ENCODE measurements at places on chromosomes 1 and 21. TPM values are rescaled to one million over a fixed set of nuclear protein-coding genes. Genes with fewer than 3 reads are reported as not detected.

ZNF692 gene
- 38.1 TPM for total RNA-seq

SLAMF6 gene
- total RNA-seq: 4.4 TPM

LCE1A gene
- not detected for total RNA-seq

TMEM200B gene
- total RNA-seq: 8.7 TPM

CA6 gene
- total RNA-seq: not detected

TPTE gene
- total RNA-seq: not detected

CLCA4 gene
- not detected for total RNA-seq

EDN2 gene
- total RNA-seq: not detected

LCE1E gene
- total RNA-seq: not detected

HES2 gene
- total RNA-seq: 5.7 TPM

DNA sequence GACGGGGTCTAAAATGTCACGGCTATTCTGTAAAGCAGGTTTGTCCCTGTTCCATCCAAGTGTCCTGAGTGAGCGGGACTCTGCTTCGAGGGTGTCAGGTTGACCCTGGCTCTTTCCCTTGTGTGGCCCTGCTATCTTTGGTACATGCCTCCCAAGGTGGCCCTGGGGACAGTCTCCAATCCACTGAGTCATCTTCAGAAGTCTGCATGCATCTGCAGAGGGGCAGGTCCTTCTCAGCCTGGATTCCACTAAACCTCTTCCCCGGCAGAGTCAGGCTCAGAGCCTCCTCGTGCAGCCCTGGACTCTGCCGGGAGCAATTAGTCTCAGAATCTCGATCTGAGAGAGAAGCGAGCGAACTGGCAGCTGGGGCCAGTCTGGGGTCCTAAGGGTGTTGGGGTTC, 50.1 kb upstream of the KCNJ15 start:
- no peak for DNase-seq

DNA sequence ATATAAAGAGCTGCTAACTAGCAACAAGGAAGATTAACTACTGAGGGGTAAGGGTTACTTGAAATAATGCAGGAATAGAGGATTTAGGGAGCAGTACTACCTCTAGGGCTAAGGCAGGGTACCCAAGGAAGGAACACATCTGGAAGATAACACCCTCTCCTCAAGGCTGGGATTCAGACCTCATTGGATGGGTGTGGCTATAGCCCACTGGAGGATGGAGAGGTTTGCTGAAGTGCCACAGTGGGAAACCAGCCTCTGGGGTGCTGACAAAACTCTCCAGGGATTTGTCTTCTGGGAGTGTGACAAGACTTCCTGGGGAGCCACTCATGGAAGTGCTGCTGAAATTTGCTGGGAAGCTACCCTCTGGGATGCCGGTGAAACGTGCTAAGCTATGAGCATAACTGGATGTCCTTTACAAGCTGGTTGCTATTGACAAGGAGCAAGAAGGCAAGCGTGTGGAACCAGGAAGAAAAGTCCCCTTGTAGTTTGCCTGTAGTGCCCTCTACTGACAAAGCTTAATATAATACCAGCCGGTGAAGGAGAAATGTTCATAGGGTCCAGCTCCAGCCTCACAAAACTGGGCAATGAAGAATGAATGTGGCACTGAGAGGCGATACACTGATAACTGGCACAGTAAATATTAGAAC, 122.8 kb upstream of the USP24 start:
- DNase-seq: no peak

GRCh38 chr21:42538479-42539275, 25.0 kb downstream of the SLC37A1 start:
- peak; percentile 39 for DNase-seq

DNA sequence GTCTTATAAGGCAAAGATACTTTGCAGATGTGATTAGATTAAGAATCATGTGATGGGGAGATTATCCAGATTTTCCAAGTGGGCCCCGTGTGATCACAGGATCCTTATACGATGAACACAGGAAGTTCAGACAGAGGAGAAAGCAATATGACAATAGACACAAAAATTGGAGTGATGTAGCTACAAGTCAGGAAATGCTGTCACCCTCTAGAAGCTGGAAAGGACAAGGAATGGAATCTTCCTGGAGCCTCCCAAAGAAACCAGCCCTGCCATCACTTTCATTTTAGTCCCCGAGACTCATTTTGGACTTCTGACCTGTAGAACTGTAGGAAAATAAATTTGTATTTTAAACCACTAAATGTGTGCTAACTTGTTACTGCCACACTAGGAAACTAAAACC, 61.9 kb upstream of the C1orf21 start:
- no peak for DNase-seq

- DNase-seq: no peak
Observed at GRCh38 chr1:173330149-173330951, 123.2 kb upstream of the TNFSF4 start.

- no peak for DNase-seq
Observed at GRCh38 chr1:176863613-176864012, 300.9 kb downstream of the ASTN1 start.

GRCh38 chr1:226006686-226007085, 7.5 kb upstream of the SDE2 start:
- DNase-seq: no peak

- no peak for DNase-seq
Observed at GRCh38 chr1:224739997-224740684, 124.0 kb downstream of the CNIH3 start.

- no peak for DNase-seq
Observed at GRCh38 chr1:156517748-156518147, 17.2 kb upstream of the MEF2D start.

DNA sequence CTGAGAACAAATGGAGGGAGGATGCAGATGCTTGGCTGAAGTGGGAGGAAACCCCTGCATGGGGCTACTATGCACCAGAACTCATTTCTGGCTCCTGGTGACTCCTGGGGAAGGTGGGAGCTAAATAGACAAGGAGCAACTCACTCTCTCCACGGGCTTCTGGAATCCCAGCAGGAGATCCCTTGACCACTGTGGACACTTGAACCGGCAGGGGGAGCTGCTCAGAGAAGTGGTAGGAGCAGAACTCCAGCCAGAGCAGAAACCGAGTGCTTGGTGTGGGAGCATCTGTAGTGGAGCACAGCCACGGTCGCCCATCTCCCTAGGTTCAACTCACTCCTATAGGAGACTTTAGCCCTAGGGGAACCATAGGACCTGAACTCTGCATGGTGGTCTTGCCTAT, 205.6 kb upstream of the GJB5 start:
- DNase-seq: no peak

- no peak for DNase-seq
Observed at GRCh38 chr21:26709090-26709489, 136.0 kb upstream of the CYYR1 start.
